ENCODE measurements at places on chromosomes 13 and 19.

DNA sequence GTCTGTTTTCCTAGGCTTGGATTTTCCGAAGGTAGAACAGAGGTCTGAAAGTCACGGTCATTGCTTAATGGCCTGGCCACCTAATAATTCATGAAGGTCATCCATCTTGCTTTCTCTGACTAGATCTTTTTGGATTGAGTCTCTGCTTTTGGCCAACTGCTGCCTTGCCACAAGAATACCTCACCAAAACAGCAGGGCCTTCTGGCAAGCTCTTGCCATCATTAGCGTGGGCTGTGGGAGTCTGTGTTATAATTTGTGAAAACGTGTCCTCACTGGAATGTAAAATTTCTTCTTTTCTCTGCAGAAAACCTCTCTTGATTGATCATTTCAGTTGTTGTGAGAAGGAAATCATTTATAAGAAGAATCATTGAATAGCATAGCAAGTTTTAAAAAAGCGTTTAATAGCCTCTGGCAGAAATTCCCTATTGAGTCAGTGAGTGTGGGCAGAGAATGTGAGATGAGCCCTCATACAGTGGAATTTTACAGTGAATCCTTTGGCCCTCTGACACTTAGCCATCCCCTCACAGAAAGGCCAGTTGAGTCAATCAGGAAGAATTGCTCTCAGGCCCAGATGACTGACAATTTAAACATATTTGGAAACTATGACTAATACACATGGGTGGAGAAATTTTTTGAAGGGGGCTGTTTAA, 43.2 kb upstream of the ERICH6B start:
- no peak for DNase-seq

DNA sequence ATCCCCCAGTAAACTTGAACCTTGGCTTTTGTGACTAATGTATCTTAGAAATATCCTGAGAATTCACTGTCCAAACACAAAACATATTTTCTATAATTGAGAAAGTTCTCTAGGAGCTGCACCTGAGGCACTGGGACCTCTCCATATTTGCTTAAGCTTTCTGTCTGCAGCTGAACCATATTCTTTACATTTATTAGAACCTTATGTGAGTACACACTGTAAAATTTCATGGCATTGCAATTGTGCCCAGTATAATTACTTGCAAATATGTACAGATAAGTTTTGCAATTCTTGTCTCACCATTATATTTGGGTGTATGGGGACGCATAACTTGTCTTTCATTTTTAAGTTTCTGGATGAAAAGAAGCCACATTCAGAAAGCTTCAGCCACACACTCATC, 280.7 kb upstream of the KLHL1 start:
- no peak for DNase-seq

DNA sequence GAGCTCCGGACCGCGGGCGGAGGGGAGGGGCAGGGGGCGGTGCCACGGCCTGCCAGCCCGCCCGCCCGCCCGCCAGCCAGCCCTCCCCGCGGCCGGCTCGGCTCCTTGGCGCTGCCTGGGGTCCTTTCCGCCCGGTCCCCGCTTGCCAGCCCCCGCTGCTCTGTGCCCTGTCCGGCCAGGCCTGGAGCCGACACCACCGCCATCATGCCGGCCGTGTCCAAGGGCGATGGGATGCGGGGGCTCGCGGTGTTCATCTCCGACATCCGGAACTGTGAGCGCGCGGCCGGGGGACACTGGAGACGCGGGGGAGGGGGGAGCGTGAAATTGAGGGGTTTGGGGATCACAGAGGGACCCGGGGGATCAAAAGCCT, at the start of gene AP2A1:
AP2A1 (plus strand) TSS at position 72 of the 370 bp plus-strand sequence; CDS start at position 205, 133 bp downstream.
- DNase-seq = no peak

DNA sequence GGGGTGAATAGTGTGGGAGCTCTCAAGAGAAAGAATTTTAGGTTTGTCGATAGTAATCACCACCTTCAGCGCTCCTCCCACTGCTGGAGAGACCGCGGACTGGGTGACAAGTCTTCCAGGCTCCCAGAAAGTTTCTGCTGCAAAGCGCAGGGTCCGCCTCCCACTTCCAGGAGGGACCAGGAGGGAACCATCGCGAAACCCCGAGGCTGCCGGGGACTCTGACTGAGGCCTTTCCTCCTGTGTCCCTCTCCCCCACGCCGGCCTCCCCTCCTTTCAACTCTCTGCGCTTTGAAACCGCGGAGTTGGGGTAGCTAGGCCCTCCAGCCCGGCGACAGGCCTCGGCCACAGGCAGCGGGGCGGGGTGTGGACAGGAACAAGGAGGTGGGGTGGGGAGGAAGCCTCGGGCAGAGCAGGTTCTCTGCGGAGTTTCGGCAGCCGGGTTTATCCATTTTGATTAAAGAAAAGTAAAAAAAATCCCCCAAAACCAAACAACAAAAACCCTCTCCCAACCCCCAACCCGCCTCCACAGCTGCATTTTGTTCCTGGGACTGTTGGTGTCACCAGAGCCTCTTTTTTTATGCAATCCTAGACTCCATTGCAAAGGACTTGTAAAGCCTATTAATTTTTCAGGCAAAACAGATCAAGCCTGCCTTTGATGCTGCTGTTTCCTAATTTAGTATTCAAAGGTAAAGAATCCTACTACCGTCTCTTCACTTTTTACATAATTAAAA, 157.2 kb downstream of the TM9SF2 start:
- DNase-seq = peak; percentile 30

DNA sequence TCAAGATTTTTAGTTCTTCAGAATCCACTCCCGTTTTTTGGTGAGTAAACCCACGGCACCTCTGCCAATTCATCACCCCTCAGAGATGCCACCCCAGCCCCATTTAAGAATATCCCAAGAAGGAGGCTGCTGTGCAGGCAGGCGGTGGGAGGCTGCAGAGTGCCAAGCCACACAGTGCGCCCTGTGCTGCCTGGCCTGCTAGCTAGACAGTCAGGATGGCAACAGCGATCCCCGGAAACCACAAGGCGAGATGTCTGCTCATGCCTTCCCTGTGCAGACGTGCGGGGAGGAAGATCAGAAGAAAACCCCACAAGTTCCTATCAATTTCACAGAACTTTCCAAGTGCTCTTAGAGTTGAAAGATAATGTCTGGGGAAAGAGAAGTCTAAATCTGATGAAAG, 64.8 kb upstream of the GPR183 start:
- DNase-seq = no peak

DNA sequence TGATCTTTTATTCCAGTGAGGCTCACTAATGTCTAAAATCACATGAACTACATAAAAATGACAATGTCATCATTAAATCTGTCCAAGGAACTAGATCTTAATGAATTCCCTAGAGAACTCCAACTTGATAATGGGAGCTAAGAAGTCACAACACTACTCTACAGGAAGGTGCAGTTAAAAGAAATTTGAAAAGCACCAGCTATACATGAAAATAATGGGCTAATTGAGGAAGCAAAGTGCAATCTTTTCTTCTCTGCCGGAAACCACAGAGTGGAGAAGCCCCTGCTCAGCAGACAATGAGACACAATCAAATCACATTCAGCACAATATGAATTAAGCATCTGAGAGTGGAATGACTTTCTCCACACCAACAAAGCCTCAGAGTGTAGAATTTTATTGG, 261.7 kb downstream of the LHFPL6 start:
- DNase-seq = no peak

- no peak for DNase-seq
Measured at GRCh38 chr19:29485293-29485692, 40.5 kb upstream of the VSTM2B start.

DNA sequence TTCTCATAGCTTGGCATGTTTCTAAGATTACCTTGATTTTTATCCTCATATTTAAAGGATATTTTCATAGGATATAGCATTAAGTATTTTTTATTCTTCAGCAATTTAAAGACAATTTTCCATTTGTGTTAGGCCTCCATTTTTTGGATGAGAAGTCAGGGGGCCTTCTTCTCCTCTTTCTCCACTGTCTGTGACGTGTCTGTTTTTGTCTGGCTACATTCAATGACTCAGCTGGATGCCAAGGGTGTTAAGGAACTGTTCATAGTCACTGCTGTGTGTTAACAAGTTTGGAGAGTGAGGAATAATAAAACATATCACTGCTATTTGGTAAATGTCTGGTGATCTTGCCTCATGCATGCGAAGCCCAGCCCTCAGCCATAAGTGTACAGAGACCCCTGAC, 36.4 kb downstream of the ZNF582 start:
- no peak for DNase-seq

DNA sequence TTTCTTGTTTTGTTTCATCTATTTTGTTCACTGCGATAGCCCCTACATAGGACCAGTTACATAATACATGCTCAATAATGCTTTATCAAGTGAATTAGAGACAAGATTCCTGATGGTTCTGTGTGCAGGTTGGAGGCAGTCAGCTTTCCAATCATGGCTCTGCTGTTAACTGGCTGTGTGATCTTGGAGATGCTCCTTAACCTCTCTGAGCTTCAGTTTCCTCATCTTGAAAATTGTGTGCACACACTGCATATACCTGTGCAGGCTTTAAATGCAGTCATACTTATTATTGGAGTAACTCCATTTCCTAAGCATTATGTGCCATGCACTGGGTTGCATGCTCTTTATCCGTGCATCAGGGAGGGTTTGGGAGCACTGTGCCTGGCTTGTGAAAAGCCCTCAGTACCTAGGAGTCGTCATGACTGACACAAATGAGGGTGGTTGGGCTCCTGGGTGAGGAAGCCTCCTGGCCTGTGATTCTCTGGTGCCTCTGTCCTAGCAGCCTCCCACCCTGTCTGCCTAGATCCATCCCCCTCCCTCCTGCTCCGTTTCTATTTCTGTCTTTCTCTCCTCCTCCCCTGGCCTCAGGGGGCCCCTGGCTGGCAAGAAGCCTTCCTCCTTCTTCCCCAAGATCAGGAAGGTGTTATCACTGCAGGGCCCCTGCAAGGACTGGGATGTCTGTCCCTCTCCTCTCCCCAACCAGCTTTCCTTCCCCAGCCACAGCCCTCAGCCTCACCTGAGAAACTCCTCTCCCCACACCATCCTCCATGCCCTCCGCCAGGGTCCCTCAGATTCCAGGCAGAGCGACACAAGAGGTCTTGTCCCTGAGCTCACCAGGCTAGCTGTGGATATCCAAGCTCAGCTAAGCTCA, 8.7 kb downstream of the IFNL1 start:
- DNase-seq = peak; percentile 1

DNA sequence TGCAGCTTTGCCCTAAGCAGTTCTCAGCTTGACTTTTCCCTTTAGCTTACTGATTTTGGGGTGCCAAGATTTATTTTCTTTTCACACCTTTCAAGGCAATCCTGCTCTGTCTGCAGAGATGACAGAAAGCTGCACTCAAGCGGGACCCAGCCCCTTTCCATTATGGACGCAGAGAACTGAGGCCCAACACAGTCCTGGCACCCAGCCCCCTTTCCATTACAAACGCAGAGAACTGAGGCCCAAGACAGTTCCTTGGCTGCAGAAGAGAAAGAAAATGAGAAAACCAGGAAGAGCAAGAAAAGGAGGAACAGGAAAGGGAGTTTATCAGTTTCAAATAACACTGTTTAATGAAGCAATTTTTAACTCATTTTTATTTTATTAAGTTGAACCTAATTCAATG, 36.8 kb upstream of the ATP11A start:
- no peak for DNase-seq

DNA sequence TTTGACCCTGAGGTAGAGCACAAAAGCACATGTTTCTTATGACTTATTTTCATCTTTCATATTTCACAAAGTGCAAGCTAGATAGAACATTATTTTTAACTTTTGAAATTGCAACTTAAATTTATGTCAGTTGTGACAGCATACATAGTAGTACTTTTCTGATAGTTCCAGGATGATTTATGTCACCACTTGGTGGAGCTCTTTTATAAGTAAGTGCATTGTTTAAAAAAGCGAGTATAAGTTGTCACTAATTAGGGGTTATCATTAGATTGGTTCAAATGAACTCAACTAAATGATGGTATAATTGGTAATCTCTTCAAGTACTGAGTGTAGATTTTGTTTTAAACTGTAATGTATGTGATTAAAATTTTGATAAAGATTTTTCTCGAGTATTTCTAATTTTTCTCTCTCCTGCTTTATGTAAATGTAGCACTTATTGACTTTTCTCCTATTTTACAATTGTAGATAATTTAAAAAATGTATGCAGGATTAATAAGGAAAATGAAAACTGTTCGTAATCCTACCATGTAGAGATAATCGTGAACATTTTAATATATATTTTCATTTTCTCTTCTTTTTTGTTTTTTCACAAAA, 31.1 kb downstream of the RB1 start:
- DNase-seq = peak; percentile 30

DNA sequence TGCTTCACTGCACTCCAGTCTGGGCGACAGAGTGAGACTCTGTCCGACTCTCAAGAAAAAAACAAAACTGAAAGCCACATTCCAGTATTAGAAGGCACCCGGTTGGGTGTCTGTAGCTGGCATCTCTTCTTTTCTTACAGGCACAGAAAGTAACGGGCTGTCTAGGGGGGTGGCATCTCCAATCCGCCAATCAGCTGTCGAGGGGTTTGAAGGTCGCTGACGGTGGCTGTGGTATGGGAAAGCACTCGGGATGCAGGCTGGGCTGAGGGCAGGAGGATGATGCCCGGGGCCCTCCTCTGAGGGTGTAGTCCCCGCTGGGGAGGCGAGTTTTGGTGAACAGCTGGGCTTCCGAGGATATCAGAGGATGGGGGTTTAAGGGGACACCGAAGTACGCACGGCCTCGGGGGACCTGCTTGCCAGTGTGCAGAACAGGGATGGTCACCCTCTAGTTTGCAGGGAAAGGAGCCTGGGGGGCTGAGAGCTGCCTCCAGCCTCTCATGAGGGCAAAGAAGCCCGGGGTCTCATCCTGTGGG, 27.0 kb upstream of the ZBTB7A start:
- no peak for DNase-seq

- DNase-seq = no peak
Measured at GRCh38 chr13:40984668-40985366, 34.3 kb downstream of the ELF1 start.
